Activated CD4-positive, alpha-beta T cell treated with anti-CD3 and anti-CD28 coated beads, Interleukin-2, amount 50 U/mL, for 1 hour (primary cell): ENCODE measurements at places on chromosomes 7 and 10.

GRCh38 chr7:132576721-132577085 is 433 bp upstream of the PLXNA4 start:
- no peak for DNase-seq

- no peak for DNase-seq
Measured at GRCh38 chr10:80908611-80909010, 370.9 kb downstream of the SH2D4B start.

DNA sequence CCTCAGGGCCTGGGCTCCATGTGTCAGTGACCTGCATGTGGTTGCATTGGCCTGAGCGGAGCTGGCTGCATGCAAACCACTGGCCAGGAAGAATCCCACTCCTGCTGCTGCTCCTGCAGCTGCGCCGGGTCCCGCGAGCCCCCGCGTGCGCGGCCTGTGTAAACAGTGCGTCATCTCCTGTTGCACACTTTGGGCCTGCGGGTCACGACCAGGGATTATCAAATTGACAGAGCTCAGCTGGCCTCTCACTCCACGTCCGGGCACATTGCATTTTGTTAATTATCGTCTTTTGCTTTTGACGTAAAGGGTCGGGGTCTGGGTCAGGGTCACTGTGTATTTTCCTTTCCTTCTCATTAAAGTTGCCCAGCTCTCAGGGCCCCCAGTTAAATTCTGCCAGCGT is 132.6 kb downstream of the RGS10 start:
- no peak for DNase-seq

DNA sequence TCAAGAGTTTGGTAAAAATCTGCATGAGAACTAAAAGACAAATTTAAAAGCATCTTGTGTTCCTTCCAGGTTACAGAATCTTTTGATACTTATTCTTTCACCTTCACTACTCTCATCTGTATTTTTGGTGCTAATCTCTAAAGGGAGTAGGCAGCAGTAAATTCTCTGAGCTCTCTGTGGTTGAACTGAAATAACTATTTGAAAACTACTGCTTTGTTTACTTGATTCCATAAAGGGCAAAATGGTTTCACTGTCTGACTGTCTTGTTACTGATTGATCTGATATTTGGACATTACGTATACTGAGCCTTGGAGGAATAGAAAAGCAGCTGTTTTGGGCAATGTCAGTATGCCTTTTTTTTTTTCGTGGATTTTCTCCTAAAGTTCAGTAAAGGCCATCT is 103.3 kb downstream of the CHRM2 start:
- no peak for DNase-seq

DNA sequence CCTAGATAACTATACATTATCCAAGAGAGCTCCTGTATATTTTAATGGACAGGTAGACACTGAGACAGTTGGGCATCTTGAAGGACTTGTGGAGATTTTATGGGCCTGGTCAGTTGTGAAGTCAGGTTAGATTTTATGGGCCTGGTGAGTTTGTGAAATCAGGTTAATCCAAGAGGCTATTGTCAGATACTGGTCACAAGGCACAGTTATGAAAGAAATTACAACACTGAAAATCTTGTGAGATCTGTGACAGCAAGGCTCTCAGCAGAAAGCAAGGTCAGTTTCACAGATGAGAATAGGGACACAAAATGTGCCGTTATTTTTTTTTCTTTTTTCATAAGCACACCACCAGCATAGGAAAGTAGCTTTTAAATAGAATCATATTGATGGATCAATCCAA is 167.6 kb downstream of the VTI1A start:
- no peak for DNase-seq

DNA sequence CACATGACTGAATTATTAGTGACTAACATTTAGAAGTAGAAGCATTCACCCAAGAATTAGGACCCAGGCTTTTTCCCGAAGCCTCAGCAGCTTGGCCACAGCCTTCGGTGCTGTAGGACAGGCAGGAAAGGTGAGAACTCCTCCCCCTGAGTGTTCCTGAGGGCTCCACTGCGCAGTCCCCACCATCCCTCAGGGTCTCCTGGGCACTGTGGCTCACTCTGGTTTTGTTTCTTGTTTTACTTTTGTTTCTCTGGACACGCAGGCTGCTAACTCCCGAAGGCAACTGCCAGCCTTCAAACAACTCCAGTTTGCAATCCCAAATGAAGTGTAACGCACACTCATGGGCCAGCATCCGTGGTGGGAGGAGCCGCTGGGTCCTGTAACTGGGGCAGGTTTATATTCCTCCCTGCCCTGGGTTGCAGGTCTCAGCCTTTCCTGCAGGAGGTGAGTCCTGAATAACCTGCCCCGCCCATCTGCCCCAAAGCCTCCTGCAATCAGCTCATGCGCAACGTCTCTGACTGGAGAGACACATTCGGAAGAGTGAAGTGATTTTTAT is 492.9 kb downstream of the PTPRN2 start:
- DNase-seq, result no peak

DNA sequence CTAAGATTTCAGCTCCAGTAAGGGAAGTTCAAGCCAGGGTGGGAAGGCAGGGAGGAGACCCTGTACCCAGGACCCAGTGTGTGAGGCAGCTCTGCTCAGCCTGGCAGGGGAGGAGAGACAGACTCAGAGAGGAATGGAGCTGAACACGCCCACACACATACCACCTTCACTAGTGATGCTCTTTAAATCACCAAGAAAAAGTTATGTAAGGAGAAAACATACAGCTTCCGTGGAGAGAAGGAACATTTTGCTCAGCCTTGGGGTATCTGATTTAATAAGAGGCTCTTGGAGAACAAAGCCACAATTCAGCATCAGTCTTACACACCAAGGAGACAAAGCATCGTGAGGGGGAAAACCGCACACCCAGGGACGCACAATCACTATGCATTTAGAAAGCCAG is 62.9 kb downstream of the PRKAG2 start:
- DNase-seq, result no peak

GRCh38 chr7:137475966-137476365 is 132.4 kb upstream of the PTN start:
- DNase-seq, result no peak

DNA sequence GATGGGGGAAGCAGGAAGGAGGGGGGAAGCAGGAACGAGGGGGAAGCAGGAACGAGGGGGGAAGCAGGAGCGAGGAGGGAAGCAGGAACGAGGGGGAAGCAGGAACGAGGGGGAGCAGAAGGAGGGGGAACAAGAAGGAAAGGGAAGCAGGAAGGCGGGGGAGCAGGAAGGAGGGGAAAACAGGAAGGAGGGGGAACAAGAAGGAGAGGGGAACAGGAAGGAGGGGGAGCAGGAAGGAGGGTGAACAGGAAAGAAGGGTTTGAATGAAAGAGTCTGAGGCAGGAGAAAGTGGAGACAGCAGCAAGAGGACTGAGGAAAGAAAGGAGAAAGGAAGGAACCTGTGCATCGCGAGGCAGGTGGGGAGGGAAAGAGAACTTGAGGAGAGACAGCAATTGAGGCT is 256.6 kb downstream of the PTEN start:
- no peak for DNase-seq

- no peak for DNase-seq
Measured at GRCh38 chr10:67079126-67079525, 153.3 kb downstream of the LRRTM3 start.
